ENCODE measurements at places on chromosomes 2 and 18. TPM values are rescaled to one million over a fixed set of nuclear protein-coding genes. Genes with fewer than 3 reads are reported as not detected.

DNA sequence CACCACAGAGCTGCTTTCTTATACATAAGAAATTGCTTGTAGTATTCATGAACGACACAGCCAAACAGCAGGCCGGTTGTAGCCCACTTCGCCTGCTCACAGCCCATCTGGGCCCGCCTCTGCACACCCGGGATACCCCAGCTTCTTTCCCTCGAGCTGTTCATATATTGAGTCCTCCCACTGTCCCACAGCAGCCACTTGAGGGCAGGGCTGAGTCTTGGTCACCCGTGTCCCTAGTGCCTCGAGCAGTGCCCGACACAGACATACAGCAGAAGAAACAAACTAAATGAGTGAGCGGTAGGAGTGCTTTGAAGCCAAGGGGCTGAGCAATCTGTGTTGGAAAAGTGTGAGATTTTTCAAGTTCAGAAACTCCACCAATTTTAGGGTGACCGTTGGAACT, 251.4 kb downstream of the KLHL29 start:
- peak; percentile 48 for DNase-seq

DNA sequence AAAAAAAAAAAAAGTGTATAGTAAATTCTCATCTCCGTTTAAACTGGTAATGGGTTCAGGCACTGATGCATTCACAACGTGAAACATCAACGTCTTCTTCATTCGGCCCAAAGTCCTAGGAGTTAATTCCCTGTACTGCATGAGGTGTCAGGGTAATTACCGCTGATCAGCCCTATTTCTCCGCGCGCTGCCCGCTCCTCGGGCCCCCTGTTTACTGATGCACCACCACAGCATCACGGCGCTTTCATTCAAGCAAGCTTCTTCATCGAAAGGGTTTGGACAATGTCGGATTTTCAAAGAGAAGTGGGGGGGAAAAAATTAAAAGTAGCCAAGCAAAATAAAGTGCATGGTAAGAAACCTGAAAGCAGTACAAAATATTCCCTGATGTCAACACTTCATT, 352.0 kb upstream of the POU3F3 start:
- DNase-seq = no peak

- DNase-seq = peak; percentile 15
These were observed 833 bp downstream of the EPB41L5 start for GRCh38 chr2:120013597-120014223.

GRCh38 chr2:183093857-183094657, 15.5 kb downstream of the DUSP19 start:
- DNase-seq = peak; percentile 71

The SERPINB3 gene
- not detected for total RNA-seq

The RND3 gene
- total RNA-seq = 321 TPM

DNA sequence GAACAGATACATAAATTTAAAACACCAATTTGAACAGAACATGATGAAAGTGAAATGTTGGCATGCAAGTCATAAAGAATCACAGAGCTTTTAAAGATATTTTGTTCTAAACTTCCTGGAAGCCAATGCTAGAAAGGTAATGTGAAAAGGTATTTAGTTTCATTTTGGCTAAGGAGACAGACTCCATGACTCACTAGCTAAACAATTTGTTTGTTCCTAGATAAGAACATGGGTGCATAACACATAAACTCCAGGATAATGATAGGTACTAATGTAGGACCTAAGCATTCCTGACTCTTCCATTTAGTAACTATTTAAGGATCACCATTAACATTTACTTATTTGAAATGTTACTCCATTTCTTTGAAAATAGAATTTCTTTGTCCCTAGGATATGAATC, 292.5 kb upstream of the CNTNAP5 start:
- no peak for DNase-seq

DNA sequence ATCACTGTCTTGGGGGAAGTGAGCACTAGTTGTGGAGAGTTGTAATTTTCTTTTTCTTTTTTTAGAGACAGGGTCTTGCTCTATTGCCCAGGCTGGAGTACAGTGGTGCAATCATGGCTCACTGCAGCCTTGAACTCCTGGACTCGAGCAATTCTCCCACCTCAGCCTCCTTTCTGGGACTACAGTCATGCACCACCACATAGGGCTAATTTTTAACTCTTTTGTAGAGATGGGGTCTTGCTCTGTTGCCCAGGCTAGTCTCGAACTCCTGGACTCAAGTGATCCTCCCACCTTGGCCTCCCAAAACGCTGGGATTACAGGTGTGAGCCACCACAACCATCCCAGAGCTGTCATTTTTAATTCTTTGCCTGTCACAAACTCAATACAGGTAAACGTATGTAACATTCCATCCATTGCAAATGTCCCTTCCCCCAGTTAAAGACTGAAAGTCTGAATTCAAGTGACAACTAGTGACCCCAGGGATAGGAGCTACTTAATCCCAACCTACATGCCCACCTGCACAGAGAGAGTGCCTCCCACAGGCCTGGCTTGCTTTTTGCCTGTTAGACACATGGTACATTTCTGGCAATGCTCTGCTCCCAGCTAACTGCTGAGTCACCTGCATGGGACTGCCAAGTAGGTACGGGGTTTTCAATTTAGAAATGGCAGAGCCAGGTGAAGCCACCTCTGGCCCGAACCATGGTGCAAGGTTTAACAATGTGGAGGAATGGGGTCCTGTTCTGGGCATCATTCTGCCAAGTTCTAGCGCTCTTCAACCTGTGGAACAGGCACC, 60.6 kb downstream of the CYB5A start:
- no peak for DNase-seq

GRCh38 chr2:20092901-20093235, 41.4 kb upstream of the LAPTM4A start:
- DNase-seq = no peak

- no peak for DNase-seq
These were observed 33.3 kb upstream of the ALPP start for GRCh38 chr2:232345251-232345650.

The TBR1 gene
- not detected for total RNA-seq

GRCh38 chr2:136917411-136917881, 152.1 kb downstream of the THSD7B start:
- DNase-seq = no peak

- DNase-seq = peak; percentile 40
These were observed 107.2 kb upstream of the L3MBTL4 start for GRCh38 chr18:6521803-6522418.

DNA sequence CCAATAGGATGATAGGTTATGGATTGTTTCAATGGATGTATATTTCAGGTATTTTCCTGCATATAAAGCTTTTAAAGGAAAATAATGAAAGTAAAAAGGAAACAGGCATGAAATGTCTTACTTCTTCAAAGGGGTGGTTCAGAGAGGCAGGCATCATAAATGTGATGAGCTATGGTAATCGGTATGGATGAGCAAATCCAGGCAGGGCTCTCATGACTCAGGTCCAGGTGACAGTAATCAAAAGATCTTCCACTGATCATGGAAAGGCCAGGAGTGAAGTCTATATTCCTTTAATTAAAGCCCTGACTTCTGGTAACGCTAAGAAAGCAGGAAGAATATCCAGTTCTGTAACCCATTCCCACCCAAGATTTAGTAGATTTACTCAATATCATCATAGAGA, 48.7 kb upstream of the RGPD4 start:
- DNase-seq = no peak

GRCh38 chr2:138602166-138602460, 100.5 kb downstream of the SPOPL start:
- no peak for DNase-seq

DNA sequence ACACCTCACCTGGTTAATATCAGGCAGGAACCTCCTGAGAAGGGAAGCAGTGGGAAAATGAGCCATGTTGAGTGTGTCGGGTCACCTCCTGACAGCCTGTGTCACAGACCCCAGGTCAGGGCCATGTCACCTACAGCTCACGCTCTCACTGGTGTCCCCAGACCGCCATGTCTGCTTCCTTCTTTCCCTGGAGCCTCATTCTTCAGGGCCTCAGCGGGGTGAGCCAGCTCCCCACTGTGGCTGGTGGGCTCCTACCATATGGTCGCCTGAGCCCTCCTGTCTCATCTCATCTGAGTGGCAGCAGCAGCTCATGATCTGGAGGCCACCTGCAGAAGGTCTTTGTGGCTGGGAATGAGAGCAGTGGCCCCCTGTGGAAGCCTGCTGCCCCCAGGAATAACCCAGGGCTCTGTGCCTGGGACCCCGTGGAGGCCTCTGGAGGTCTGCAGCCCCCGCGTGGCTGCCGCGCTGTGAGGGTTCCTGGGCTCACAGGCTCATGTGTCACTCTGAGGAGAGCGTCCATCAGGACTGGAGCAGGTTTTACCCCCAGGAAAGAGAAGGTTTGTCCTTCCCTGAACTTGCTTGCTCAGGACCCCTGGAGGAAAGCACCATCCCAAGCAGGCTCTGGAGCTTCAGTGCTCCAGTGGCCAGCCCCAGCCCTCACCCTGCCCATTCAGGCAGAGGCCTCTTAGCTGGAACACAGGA, 56.4 kb downstream of the FAM168B start:
- DNase-seq = no peak

DNA sequence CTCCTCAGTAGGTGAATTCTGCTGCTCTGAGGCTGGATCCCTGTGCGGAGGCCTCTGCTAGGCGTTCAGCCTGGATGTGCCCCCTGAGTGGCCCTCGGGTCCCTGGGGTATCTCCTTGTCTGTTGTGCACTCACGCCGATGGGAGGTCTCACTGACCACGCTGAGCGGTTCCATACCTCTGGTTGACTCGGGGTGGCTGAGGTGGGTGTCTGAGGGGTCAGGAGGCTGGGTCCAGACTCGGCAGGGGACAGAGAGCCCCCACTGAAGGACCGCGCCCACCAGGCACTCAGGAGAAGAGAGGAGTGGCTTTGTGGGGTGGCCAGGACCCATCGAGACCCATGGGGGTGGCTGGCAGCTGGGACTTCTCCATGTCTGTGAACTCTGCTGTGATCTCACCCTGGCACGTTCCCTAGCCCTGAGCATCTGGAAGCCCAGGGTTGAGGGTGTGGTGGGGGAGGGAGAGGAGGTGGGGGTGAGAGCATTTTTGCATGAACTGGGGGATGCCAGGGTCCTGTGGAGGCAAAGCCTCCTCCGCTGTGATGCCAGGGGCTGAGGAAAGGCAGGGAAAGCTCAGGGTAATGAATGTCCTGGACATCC, 53.7 kb downstream of the TWIST2 start:
- no peak for DNase-seq

The ZAP70 gene
- total RNA-seq = not detected

DNA sequence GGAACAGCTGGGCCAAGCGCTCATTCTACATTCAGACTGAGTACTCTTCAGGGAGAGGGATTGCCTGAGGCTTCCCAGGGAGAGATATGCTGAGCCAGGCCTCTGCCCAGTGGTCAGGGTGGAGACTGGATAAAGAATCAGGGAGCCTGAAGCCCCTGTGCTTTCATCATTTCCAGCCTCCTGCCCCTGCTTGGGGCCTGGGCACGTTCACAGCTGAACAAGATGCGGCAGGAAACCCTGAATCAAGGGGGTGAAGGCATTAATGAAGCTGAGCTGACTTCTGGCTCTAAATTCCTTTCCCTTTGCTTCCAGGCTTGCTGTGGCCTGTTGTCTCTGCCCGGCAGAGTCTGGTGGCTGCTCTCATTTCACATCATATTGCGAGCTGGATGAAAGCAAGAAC, 35.0 kb downstream of the RPL37A start:
- DNase-seq = no peak

DNA sequence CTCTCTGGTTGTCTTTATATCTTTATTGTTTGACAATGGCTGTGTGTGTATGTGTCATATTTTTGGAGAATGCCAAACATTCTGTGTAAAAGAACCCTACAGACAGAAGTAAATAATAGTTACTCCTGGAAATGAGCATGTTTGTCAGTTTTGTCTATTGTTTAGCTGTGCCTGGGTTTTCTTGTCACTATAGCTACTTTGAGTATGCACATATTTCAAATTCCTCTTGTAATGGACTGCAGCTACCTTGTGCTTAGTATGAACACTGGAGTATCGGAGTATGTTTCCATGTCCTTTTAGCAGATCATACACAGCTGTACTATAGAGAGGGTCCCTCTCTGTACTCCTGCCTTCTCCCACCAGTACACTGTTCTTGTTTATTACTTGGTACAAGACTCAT, 58.0 kb upstream of the DOCK10 start:
- peak; percentile 63 for DNase-seq

The KLHL41 gene
- total RNA-seq = 2.1 TPM

DNA sequence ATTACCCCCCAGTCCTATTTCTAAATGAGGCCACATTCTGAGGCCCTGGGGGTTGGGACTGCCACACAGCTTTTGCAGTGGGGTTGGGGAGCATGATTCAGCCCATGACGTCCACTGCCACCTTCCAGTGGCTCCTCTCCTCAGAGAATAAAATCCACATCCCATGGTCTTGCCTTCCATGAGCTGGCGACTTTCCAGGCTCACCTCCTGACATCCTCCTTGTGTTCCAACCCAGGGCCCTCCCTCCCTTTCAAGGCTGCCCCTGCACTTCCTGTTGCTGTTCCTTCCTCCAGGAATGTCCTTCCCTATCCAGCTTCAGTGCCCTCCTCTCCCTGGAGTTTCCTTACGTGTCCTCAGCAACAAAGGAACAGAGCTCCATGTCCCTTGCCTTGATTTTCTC, 187.3 kb upstream of the ID2 start:
- DNase-seq = no peak

- DNase-seq = no peak
These were observed 475.6 kb upstream of the HS6ST1 start for GRCh38 chr2:128794285-128794684.

- peak; percentile 81 for DNase-seq
These were observed 30.5 kb upstream of the ARMC9 start for GRCh38 chr2:231167745-231168459.

The RPRM gene
- not detected for total RNA-seq

DNA sequence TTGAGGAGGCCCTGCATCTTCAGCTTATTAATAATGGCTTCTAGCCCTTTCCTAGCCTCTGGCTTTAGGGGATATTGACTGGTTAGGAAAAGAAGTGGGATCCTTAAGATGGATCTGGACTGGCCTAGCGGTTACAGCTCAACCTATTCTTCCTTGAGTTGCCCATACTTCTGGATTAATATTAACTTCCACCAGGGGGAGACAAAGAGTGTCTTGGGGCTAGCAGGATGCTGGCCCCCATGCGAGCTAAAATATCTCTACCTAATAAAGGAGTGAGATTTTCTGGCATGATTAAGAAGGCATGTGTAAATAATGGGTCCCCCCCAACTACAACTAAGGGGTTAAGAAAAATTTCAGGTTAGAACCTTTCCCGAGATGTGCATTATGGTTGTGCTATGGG, 23.2 kb upstream of the PLA2R1 start:
- no peak for DNase-seq

DNA sequence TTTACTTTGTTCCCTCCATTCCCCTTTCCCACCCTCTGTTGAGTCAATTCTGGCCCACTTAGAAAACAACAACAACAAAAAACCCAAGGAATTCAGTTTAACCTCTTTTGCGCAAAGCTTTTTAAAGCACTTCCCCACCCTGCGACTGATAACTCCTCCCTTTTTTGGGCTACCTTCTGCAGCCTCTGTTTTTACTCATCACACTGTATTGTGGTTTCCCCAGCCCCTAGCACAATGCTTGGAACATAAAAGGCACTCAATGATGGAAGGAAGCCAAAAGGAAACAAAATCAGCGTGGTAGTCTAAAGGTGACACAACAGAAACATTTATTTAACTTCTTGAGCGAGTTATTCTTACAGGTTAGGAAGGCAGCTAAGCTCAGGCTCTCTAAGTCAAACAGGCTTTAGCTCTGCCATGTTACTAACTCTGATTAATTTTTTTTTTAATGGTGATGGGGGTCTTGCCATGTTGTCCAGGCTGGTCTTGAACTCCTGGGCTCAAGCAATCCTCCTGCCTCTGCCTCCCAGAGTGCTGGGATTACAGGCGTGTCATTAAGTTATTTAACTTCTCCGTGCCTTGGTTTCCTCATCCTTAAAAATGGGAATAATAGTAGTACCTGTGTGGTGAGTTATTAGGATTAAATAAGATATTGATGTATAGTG, 1.3 kb downstream of the CEP68 start:
- DNase-seq = peak; percentile 48

The GCG gene
- not detected for total RNA-seq
